ENCODE measurements at places on chromosomes 12 and 14.
A peak's percentile ranks its signal among the peaks of the same experiment; 100 is the strongest.

DNA sequence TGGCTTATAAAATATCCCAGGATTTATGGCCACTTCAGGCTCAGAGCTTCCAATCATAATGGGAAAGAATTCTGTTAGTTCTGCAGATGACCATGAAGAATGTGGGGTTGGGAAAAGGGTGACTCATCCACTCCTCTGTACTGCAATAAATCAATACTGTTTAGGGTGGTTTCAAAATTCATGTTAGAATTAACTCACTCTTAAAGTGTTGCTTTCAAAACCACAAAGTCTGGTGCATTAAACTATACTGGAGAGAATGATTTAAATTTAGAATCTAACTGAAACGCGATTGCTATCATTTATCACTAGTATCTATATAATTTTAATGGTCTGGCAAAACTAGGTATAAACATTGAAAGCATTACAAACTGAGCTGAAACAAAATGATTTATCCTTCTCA, 798 bp downstream of the CCDC198 start:
- no peak overlapping the region for H3K27ac ChIP-seq
- H3K36me3 ChIP-seq = no peaks in the 10 kb centered on the region
- H3K4me1 ChIP-seq = no peaks in the 10 kb centered on the region
- no peak for DNase-seq

- no peak overlapping the region for H3K4me3 ChIP-seq
- DNase-seq = no peak
- no peaks in the 10 kb centered on the region for H3K27me3 ChIP-seq
- no peaks in the 10 kb centered on the region for H3K4me1 ChIP-seq
Observed at GRCh38 chr12:45331552-45331951, 115.7 kb downstream of the ANO6 start.

DNA sequence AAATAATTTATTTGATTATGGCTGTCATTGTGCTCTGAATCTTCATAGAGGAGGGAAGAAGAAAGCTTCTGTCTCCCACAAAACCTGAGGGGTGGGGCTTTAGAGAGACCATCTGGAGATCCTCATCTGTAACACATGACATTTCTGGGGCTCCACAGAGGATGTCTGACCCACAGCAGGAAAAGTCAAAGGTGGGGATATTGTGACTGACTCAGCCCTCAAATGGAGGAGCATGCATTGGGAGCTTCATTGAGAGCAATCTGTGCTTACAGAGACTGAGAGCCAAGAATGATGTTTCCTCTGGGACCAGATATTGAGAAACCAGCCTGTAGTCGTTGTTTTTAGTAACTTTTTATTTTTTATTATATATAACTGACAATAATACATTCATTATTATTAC, 158.7 kb downstream of the SYT1 start:
- no peaks in the 10 kb centered on the region for H3K4me1 ChIP-seq
- H3K27ac ChIP-seq = no peak overlapping the region
- H3K27me3 ChIP-seq = no peaks in the 10 kb centered on the region
- H3K36me3 ChIP-seq = no peaks in the 10 kb centered on the region

DNA sequence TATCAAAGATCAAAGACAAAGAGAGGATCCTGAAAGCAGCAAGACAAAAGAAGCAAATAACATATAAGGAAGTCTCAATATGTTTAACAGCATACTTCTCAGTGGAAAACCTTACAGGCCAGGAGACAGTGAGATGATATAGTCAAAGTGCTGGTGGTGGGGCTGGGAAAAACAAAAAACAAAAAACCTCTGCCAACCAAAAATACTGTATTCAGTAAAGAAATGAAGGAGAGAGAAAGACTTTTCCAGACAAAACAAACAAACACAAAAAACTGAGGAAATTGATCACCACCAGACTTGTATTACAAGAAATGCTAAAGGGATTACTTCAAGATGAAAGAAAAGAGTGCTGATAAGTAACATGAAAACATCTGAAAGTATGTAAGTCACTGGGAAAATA, 221.2 kb downstream of the ADGRD1 start:
- DNase-seq = no peak
- no peaks in the 10 kb centered on the region for H3K4me1 ChIP-seq
- no peak overlapping the region for H3K27ac ChIP-seq
- H3K36me3 ChIP-seq = peaks cover 2% of the 10 kb centered on the region
- H3K4me3 ChIP-seq = no peak overlapping the region

GRCh38 chr14:53778263-53778662, 178.4 kb downstream of the BMP4 start:
- H3K27ac ChIP-seq = no peak overlapping the region
- DNase-seq = no peak
- no peaks in the 10 kb centered on the region for H3K4me1 ChIP-seq
- H3K4me3 ChIP-seq = no peak overlapping the region
- H3K27me3 ChIP-seq = no peaks in the 10 kb centered on the region
- no peaks in the 10 kb centered on the region for H3K36me3 ChIP-seq

GRCh38 chr14:64233531-64234190, 60.5 kb downstream of the ESR2 start:
- DNase-seq = no peak
- H3K27me3 ChIP-seq = no peaks in the 10 kb centered on the region
- H3K4me1 ChIP-seq = peaks cover 8% of the 10 kb centered on the region
- H3K36me3 ChIP-seq = peaks cover under 1% of the 10 kb centered on the region

DNA sequence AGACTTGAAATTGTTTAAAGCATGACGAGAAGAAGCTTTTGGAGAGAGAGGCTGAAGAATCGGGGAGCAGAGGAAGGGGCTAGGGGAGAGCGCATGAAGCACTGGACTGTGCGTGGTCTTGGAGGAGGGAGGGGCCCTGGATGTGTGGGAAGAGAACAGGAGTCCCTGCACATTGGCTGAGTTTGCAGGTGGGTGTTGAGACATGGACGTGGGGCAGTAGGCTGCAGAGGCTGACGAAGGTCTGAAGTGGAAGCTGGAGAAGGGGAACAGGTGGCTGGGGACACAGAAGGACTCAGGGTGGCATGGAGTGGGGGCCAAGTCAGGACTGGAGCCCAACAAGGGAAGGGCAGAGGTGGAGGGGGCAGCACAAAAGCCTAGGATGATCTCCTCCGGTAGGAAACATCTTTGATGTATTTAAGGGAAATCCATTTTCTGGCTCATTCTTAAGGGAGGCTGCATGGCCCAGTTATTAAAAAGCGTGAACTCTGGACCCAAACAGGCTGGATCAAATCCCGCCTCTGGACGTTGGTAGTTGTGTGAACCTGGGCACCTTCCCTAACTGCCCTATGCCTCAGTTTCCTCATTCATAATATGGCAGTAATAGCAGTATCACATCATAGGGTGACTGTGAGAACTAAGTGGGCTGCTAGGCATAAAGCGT, 29.0 kb downstream of the ADGRD1 start:
- no peaks in the 10 kb centered on the region for H3K36me3 ChIP-seq
- H3K4me1 ChIP-seq = no peaks in the 10 kb centered on the region
- H3K4me3 ChIP-seq = no peak overlapping the region
- no peak overlapping the region for H3K27ac ChIP-seq
- H3K27me3 ChIP-seq = peaks cover 15% of the 10 kb centered on the region

DNA sequence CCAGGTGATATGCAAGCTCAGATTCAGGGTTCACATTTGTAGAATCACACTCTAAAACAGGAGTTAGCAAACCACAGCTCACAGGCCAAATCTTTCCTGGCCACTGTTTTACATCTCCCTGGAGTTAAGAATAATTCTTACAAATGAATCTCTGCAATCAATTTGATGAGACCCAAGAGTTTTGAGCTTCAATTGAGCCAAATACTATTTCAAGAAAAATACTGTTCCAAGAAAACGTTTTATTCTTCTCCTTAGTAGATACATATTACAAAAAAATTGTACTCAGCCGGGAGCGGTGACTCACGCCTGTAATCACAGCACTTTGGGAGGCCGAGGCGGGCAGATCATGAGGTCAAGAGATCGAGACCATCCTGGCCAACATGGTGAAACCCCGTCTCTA, 2.5 kb downstream of the PTGDR start:
- H3K27me3 ChIP-seq = peaks cover 45% of the 10 kb centered on the region
- H3K27ac ChIP-seq = no peak overlapping the region
- no peak for DNase-seq
- H3K4me1 ChIP-seq = peaks cover 22% of the 10 kb centered on the region

GRCh38 chr12:123075646-123076171, 75.2 kb downstream of the PITPNM2 start:
- H3K27ac ChIP-seq = peak overlapping the region; percentile 93
- peaks cover 44% of the 10 kb centered on the region for H3K4me1 ChIP-seq
- H3K4me3 ChIP-seq = peak overlapping the region; percentile 67
- H3K36me3 ChIP-seq = no peaks in the 10 kb centered on the region

Data from activated naive CD4-positive, alpha-beta T cell treated with anti-CD3 and anti-CD28 coated beads for 36 hours (primary cell).